Left ventricle myocardium inferior (tissue), 1 donor: ENCODE measurements at places on chromosomes 2 and 18. TPM values are rescaled to one million over a fixed set of nuclear protein-coding genes. Genes with fewer than 3 reads are reported as not detected.

DNA sequence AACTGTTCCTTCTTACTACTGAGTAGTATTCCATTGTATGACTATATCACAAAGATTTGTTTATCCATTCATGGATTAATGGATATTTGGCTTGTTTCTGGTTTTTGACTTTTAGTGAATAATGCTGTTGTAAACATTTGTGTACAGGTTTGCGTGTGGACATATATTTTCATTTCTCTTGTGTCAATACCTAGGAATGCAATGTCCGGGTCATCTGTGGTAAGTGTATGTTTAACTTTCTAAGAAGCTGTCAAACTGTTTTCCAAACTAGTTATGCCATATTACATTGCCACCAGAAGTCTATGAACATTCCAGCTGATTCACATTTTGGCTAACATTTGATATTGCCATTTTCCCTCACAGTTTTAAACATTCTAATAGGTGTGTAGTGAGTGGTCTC, 29.1 kb upstream of the SLC16A14 start:
- no peak for DNase-seq

DNA sequence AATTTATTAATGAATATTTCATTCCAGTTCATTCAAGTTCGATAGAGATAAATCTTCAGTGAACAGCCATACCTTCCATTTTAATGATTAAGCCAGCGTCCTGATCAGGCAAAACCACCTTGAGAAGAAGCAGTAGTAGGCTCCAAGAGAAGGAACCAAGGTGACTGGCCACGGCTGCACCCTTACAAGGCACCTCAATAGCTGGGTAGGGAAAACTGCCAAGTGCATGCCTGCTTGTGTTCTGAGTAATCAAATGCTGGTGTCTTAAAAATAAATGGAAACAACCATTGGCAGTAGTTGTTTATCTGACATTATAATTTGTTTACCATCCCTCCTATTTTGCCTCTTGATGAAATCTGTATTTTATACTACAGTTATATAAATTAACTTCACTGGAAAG, 10.0 kb upstream of the FEZ2 start:
- no peak for DNase-seq

Gene OR6B2
- not detected for total RNA-seq

Gene UCN
- 1.5 TPM for total RNA-seq

GRCh38 chr2:52343706-52344266, 1311.9 kb upstream of the NRXN1 start:
- no peak for DNase-seq

Gene SPATA3
- total RNA-seq = not detected

DNA sequence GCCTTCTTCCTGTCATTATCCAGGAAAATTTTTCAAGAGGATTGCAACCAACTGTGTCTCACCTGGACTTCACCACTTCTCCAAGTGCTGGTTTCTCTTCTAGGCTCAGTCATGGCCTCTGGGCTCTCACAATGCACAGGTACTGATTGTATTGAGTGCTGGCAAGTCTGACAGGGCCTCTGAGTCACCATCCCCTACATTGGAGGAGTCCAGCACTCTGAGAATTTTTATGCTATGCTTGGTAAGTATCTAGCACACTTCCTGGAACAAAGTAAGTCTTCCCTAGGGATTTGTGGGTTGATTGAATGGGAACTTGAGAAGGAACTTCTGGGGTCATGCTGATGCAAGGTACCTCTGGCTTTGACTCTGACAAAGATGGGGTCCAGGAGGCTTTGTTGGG, 147.2 kb upstream of the CELF4 start:
- no peak for DNase-seq

DNA sequence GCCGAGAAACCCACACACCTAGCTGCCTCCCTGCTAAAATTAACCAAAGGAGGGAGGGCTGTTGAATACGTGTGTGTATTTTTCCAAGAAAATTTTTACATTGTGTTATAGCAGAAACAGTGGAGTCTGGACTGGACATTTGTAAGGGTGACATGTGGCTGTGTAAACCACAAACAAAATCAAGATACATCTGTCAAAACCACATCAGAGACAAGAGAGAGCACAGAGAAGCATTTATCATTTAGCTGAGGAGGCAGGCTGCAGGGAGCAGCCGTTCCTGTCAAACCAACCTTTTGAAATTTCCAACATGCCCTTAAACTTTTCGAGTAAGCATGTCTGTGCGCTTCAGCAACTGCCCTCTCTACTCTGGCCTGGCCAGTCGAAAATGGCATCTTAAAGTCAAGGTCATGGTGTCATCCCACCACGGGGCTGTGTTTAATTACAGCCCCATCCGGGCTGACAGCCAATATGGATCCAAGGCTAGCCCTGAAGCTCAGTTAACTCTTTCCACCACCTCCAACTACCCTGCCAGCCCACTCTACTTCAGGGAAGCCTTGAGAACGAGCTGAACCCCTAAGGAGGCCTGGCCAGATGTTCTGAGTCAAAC, 8.4 kb downstream of the BCL11A start:
- no peak for DNase-seq

- DNase-seq = no peak
Measured at GRCh38 chr2:144358979-144359541, 160.9 kb downstream of the ZEB2 start.

Gene TXNDC2
- total RNA-seq = not detected

- DNase-seq = no peak
Measured at GRCh38 chr2:6704077-6704476, 161.6 kb downstream of the CMPK2 start.

DNA sequence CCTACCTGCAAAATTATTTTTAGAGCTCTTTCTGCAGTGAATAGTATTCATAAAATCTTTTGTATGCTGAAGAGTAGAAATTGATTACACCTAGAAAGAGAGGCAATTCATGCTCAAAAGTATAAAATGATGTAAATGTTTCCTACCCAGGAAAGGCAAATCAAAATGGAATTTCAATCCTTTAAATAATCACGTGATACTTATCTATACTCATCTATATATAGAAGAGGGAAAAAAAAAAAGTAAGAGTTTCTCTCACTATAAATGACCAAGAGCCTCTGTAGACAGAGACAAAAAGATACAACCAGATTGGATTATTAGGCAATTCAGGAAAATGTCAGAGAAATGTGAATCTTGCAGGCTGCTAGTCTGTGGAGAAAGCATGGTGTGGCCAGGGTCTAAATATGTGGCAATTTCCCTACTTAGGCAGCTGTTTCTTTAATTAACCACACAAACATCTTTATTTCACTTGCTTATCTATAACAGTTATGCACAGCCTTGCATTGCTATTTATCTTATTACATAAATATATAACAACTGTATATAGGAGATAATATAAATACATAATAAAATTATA, 39.5 kb downstream of the METTL8 start:
- no peak for DNase-seq

Gene CNGA3
- not detected for total RNA-seq

DNA sequence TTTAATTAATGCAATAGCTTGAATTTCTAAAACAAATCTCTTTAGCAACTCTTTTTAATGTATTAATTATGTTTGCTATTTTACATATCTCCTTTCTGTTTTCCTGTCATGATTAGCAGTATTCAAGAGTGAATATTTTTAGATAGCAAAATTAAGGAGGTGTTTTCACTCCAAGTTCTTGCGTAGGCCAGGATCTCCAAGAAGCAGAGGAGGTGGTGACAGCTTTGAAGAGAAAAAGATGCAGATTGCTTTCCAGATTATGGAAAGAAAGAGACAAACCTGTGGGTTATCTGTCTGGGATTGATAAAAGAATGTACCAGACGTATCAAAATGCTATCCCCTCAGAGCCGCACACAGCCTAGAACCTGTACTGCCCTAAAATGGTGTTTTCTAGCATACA, 163.5 kb upstream of the FAM98A start:
- no peak for DNase-seq

Gene SERPINB10
- not detected for total RNA-seq

DNA sequence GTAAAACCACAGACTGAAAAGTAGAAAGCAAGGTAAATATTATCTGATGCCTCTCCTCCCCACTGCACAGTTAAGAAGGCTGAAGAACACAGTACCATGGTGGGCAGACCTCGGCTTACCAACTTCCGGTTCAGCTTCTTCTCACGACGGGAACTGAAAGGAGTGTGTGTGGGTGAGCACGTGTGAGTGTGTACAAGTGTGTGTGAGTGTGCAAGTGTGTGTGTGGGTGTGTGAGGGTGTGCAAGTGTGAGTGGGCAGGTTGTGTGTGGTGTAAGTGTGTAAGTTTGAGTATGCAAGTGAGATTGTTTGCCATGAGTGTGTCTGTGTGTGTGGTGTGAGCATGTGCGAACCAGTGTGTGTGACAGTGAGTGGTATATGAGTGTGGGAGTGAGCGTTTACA, 103.5 kb downstream of the ADD2 start:
- no peak for DNase-seq

- DNase-seq = no peak
Measured at GRCh38 chr2:202178346-202178958, 59.9 kb downstream of the SUMO1 start.

DNA sequence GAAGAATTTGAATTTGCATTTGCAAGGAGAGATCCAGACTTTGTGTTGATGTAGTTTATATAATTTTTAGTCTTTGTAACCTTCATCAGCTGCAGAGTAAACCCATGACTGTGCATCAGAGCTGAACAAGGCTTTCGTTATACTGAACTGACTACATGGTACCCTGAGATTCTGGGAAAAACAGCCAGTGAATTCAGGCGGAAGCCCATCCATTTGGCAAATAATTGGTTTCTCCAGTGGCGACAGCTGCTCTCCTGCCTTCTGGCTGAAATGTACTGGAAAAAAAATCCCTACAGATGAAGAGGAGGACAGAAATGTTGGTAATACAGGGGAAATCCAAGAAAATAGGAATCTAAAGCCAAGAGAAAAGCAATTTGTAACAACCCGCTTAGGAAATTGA, 657.5 kb upstream of the CDH7 start:
- DNase-seq = no peak

DNA sequence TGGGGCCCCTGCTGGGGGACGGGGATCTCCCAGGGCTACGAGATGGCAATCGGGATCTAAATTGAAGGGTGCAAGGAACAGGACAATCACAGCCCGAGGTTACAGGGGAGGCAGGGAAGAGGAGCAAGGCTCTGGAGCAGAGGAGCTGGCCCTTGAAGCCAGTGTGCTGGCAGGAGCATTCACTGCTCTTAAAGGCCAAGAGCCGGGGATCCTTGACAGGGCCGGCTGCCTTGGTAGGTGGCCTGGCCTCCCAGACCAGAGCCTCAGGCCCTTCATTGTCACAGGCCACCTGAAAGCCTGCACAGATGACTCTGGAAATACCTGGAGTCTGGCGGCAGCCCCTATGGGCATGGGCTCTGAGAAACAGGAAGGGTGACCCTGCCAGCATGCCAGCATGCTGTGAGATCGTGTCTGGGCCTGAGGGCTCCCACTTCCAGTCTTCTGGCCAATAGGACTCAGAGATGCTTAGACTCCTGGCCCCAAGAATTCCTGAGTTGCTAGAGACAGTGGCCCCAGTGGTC, 38.7 kb downstream of the PDIA6 start:
- no peak for DNase-seq

Gene DGKD
- total RNA-seq = 41.7 TPM

Gene ANKRD30B
- total RNA-seq = not detected

GRCh38 chr18:47550611-47551010, 299.2 kb upstream of the SKOR2 start:
- no peak for DNase-seq

GRCh38 chr18:63883617-63884016, 3.9 kb upstream of the SERPINB2 start:
- no peak for DNase-seq

Gene TMEFF2
- total RNA-seq = 0.16 TPM

Gene GTF2A1L
- total RNA-seq = not detected

DNA sequence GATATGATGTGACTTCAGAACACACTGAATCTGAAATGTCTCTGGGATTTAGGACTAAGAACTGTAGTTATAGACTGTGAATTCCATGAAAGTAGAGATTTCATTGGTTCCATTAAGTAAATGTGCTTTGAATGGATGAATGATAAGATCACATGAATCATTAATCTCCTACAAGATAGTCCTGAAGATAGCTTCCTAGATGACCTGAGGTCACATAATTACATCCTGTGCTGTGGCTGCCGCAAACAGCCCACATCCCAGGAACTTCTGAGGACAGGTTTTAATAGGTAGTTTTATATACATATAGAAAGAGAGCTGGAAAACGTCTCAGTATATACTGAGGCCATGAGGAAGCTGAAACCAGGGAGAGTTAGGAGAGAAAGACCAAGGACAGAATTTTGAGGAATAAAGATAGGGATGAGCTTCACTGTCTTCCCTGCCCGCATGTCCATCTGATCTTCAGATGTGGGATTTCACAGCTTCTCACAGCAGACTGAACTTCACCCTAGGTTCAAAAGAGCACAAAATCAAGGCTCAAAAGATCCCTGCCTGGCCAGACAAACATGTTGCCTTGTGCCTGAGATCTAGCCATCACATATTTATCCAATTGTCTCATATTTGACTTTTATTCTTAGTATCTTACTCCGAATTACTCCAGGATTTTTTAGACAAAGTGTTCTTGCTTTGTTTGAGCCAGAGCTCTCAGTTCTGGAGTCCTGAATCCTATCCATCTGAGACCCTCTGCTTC, 188.2 kb downstream of the IRS1 start:
- DNase-seq = no peak

Gene TRIM43
- not detected for total RNA-seq
